ENCODE measurements at places on chromosomes 5 and 9. TPM values are rescaled to one million over a fixed set of nuclear protein-coding genes. Genes with fewer than 3 reads are reported as not detected.

The SLC6A18 gene
- not detected for total RNA-seq

The ACER2 gene
- 2.6 TPM for total RNA-seq

The TRIM14 gene
- 86.2 TPM for total RNA-seq

The PLAC8L1 gene
- not detected for total RNA-seq

The MTAP gene
- total RNA-seq: 53.4 TPM

The C9 gene
- total RNA-seq: not detected

The SH3RF2 gene
- total RNA-seq: not detected

The MTMR12 gene
- 22.5 TPM for total RNA-seq

The BTNL3 gene
- total RNA-seq: not detected

The CHMP5 gene
- 48.4 TPM for total RNA-seq

The MIER3 gene
- 19.3 TPM for total RNA-seq

The DENND4C gene
- 43.0 TPM for total RNA-seq

The ZFP37 gene
- 0.98 TPM for total RNA-seq

The TRMO gene
- 30.2 TPM for total RNA-seq

The LCN1 gene
- not detected for total RNA-seq

The MSX2 gene
- total RNA-seq: not detected

The GNAQ gene
- 30.3 TPM for total RNA-seq

The PCSK5 gene
- total RNA-seq: 4.7 TPM

The PCDHA9 gene
- not detected for total RNA-seq

The ERBIN gene
- total RNA-seq: 66.3 TPM

The LMBRD2 gene
- 14.2 TPM for total RNA-seq

The LCN15 gene
- total RNA-seq: not detected

The ARID3C gene
- not detected for total RNA-seq

The WNT8A gene
- total RNA-seq: not detected

The EMB gene
- 139 TPM for total RNA-seq

The SLC34A3 gene
- not detected for total RNA-seq

The MAN1B1 gene
- 56.7 TPM for total RNA-seq

Data from activated naive CD4-positive, alpha-beta T cell treated with anti-CD3 and anti-CD28 coated beads, Interleukin-2, amount 10 ng/mL, durations not matched to agents 5 hours and 36 hours (primary cell).